NCI-H2227 treated with DMSO at 0.1 percent for 48 hours (cell line): ENCODE measurements at places on chromosomes 12 and 14.

- DNase-seq: no peak
Observed at GRCh38 chr14:50434528-50434927, 37.8 kb upstream of the CDKL1 start.

- no peak for DNase-seq
Observed at GRCh38 chr12:71250166-71250565, 92.4 kb upstream of the TSPAN8 start.

DNA sequence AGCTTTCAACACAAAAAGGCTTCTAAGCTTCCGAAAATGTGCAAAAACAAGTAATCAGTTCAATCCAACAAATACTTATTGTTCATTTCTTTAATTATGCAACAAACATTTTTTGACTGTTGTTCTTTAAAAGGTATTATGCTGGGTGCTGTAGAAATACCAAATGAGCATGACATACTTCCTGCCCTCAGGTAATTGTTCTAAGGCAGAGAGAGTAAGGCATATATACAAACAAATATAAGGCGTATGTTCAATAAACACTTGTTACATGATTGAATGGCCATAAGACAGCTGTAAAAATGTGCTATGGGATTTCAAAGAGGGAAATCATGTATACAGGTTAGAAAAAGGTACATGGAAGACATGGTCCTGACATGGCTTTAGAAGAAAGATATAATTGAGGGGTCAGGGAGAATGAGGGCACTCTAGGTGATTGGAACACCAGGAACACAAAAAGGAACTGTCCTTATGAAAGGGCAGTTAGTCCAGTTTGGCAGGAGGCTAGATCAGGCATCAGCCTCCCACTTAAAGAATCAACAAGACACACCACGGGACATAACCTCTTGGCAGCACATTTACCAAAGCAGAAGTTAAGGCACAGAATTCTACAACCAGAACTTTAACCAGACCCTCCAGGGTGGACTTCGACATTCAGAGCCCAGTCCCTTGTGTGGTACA, 135.8 kb upstream of the SCAF11 start:
- DNase-seq: no peak

DNA sequence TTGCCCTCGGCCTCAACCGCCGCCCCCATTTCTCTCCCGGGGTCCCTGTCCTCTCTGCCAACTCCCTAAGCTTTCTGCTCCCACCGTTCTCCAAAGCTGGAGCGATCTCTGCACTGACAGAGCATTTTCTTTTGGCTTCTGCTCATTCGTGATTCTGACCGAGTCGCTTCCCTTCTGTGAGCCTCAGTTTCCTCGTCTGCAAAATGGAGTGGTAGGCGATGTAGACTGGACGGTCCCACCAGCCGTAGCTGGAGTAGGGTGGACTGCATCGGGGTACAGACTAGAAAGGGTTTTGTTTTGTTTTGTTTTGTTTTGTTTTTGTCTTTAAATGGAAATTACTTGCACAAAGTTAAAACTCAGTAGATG, 2.4 kb downstream of the VSX2 start:
- DNase-seq: no peak

- DNase-seq: no peak
Observed at GRCh38 chr12:26428420-26428819, 233.0 kb downstream of the SSPN start.

DNA sequence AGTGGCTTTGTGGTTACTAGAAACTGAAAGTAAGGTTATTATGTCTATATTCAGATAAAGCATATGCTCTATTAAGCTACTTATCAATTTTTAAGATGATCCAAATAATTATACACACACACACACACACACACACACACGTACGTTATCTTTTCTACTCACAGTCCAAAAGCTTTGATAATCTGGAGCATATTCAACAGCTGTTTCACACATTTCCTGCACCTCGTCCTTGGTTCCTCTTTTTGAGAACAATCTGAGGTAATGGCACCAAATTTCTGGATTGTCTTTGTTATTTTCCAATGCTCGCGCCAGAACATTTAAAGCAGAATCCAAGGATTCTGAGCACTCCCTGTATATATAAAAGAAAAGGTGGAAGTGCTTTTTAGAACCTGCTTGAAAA, 37.5 kb downstream of the ZFC3H1 start:
- DNase-seq: no peak

- DNase-seq: no peak
Observed at GRCh38 chr12:106867651-106868050, 88.1 kb upstream of the TMEM263 start.

DNA sequence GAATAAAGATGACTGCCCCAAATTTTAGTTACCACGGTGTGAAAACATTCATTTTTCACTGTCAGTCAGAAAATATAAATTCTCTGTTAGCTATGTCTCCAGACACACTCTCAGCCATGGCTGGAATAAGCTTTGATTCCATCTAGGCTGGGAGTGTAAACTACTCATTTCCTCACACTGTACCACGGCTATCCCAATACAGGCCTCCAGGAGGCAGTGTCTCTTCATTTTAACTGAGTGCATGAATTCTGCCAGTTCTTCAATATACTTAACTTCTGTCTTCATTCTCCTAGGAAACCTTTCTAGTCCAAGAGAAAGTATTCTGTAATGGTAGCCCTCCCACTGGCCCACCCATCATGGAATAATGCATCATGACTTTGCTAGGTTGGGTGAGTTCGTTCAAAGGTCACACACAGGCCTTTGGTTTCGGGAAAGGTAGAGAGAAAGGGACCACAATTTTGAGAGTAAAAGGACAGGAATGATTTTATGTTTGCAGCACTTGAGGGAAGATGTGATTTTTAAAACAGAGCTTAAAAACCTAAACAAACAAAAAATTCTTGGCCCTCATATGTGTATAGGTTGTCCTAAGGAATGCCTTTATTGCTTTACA, 381.1 kb downstream of the SEC23A start:
- peak; percentile 29 for DNase-seq

DNA sequence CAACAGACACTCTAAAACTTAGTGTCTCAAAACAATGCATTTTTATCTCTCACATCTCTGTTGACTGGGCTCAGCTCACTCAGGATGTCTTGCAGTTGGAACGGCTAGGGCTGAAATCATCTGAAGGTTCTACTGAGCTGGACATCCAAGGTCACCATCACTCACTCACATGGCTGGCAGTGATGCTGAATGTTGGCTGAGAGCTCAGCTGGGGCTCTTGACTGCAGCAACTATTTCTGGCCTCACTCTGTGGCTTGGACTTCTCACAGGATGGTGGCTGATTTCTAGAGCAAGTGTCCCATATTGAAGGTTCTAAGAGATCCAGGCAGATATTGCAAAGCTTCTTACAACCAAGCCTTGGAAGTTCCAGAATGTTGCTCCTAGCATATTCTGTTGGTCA, 166.5 kb downstream of the ZFP36L1 start:
- DNase-seq: no peak

DNA sequence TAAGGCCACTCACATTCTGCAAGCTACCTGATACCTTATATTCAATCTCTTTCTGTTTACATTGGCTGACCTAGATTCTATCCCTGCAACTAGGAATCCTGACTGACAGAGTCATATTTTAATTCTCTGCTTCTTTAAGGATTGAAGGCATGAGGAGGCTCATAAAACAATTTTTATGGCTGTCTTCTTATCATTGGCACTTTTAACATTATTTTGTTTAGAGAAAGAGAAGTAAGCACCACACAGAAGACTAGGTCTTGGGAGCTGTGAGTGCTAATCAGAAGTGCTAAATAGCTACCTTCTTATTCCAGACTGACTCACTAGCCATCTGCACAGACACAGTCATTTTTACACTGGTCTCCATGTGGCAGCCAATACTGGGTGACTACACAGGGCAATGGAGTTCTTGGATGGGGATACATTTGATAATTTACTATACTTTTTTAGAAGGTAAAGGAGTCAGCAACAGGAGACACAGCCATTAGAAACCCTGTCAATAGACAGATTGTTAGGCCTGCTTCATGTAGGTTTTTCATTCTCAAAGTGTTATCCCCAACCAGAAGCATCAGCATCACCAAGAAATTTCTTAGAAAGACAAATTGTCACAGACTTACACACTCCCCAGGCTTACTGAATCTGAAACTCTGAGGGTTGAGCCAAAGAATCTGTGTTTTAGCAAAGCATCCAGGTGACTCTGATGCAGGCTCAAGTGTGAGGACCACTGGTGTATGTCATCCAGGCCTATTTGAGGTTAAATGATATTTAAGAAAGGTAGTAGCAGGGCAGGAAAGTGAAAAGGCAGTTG, 214.1 kb downstream of the DUSP6 start:
- DNase-seq: no peak

DNA sequence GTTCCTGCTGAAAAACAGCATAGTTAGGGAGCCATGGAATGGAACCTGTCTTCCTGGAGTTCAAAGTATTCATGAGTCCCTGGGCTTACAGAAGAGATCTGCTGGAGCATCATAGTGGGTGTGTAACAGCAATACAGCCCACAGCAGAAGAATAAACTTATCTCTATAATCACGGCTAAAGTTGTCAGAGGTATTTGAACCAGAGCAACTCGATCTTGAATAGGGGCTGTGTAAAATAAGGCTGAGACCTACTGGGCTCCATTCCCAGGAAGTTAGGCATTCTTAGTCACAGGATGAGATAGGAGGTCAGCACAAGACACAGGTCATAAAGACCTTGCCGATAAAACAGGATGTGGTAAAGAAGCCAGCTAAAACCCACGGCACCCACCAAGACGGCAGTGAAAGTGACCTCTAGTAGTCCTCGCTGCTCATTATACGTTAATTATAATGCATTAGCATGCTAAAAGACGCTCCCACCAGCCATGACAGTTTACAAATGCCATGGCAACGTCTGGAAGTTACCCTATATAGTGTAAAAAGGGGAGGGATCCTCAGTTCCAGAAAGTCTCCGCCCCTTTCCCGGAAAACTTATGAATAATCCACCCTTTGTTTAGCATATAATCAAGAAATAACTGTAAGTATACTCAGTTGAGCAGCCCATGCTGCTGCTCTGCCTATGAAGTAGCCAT, 223.4 kb downstream of the PCNX1 start:
- DNase-seq: no peak

GRCh38 chr12:56933826-56934625, at the start of gene SDR9C7:
TSS of gene SDR9C7 (minus strand) at chr12:56934408. CDS start at chr12:56934261, 147 bp downstream.
- no peak for DNase-seq

DNA sequence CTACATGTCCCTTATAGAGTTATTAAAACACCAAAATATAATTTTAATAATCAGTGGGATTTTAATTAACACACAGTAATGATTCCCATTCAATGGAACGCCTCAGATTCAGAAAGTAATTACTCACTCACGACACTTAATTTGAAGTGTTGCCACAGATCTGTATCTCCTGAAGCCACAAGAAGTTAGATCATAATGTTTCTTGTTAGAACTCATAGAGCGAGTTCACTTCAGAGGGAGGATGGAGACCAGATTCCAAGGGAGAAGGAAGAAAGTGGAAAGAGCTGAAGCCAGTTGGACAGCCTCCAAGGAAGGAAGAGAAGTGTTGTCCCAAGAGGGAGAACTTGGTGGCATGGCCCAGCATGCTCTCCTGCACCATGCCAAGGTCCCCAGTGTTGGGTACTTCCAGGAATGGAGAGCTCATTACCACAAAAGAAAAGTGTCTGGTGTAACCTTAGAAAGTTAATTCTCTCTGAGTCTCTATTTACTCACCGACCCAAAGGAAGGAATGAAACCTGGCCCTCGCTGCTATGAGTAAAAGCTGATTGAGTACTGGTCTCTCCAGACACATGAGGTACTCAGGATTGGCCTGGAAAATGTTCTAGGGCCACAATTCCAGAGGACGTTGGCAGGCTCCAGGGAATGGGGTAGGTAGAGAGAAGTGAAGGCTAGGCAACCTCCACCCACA, 305.4 kb downstream of the BCL11B start:
- no peak for DNase-seq

GRCh38 chr12:112664569-112664968, 127.0 kb upstream of the RPH3A start:
- DNase-seq: no peak

- no peak for DNase-seq
Observed at GRCh38 chr12:30930238-30930637, 3.7 kb downstream of the TSPAN11 start.

DNA sequence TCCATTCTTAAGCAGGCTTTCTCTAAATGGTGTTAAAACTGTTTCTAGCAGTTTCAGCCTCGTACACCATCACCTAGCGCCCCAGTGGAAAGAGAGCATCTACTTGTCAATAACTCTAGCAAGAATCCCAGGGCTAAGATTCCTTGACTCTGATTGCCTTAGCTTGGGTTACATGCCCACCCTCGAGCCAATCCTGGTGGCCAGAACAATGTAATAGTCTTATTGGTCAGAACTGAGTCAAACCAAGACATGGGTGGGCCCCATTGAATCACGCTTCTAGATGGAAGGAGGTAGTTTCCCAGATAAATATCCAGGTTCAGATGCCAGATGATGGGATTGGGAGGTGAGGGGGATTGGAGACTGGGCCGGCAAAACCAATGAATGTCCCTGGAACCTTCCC, 55.9 kb upstream of the MED13L start:
- DNase-seq: no peak

DNA sequence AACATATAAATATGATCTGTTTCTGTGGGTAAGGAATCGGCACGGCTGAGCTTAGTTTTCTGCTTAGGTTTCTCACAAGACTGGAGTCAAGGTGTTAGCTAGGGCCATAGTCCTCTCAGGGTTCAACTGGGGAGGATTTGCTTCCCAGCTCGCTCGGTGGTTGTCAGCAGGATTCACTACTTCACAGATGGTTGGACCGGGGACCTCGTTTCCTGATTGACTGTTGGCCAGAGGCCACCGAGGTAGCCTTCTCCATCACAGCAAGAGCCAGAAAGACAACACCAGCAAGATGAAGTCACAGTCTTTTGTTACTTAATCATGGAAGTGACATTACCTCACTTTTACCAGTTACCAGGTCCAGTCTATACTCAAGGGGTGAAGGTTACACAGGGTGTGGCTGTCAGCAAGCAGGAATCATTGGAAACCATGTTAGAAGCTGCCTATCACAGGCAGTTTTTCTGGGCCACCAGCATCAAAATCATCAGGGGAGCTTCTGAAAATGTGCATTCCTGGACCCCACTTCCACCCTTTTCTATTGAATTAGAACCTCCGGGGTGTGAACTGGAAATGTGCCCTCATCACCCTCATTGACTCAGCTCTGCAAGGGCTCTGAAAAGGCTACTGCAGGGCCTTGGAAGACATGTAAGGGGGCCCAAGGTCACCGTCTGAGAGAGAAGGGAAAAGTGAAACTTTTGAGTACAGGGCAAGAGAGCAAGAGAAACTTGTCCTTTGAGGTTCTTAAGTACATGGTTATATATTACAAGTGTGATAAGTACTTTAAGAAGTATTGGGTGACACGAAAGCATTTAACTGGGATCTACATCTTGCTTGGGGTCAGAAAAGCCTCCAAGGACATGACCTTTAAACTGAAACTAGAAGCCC, 10.9 kb downstream of the COPS7A start:
- DNase-seq: no peak

- no peak for DNase-seq
Observed at GRCh38 chr14:27672047-27672446, 1074.2 kb upstream of the NOVA1 start.

DNA sequence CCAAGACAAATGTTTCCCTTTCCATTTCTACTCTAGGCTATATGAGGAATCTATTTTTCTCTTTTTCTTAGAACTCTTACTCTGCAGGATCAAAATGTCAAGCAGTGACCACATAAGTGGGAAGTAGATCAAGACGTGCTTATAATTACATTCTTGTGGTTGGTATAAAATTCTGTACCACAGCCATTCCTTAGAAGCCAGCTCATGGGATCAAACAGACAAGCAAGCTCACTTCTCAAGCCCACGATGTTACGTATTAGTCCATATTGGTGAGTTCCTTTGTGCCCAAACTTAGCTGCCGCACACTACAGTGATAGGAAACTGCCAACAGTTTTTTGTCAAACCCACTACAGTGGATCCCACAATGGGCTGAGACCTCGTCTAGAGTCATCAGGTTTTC, 53.4 kb downstream of the IFNG start:
- no peak for DNase-seq
